ENCODE measurements at places on chromosomes 6 and 20.

- DNase-seq, result no peak
Observed at GRCh38 chr20:41365777-41366545, 657 bp downstream of the EMILIN3 start.

- DNase-seq, result no peak
Observed at GRCh38 chr20:35792740-35793139, 20.9 kb downstream of the PHF20 start.

DNA sequence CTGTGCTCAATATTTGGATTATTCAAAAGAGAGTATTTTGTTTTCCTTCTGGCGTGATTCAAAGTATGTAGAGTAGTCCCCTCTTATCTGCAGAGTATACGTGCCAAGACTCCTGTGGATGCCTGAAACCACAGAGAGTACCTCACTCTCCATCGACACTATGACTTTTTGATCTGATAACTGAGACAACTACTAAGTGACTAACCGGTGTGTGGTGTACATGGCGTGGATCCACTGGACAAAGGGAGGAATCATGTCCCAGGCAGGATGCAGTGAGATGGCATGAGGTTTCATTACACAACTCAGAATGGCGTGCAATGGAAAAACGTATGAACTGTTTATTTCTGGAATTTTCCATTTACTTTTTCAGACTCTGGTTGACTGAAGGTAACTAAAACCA lies 112.2 kb upstream of the PDE7B start:
- no peak for DNase-seq

GRCh38 chr20:21808863-21809664 lies 103.6 kb downstream of the PAX1 start:
- no peak for DNase-seq

GRCh38 chr6:94862112-94862511 lies 715.2 kb upstream of the MANEA start:
- no peak for DNase-seq

- peak; percentile 12 for DNase-seq
Observed at GRCh38 chr6:41505122-41506049, 40.8 kb upstream of the FOXP4 start.

DNA sequence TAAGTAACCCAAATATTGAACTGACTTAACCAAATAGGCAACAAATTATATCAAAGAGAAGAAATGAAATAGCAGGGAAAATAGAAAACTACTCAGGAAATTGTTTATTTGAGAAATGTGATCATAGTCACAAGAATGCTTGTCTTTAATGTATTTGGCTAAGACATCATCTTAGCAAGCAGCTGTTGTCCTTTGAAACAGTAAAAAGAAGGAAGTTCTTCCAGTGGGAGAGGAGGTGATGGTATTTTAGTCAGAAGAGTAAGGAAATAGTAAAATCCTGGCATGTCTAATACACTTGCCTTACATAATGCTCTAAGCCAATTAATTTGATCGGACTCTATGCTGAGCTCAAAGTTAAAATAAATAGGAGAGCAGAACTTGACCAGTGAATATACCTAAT lies 126.5 kb downstream of the EPM2A start:
- DNase-seq, result no peak

GRCh38 chr6:162068340-162068739 lies 659.2 kb downstream of the PRKN start:
- DNase-seq, result no peak

- DNase-seq, result no peak
Observed at GRCh38 chr6:89021629-89022028, 58.2 kb upstream of the RNGTT start.

DNA sequence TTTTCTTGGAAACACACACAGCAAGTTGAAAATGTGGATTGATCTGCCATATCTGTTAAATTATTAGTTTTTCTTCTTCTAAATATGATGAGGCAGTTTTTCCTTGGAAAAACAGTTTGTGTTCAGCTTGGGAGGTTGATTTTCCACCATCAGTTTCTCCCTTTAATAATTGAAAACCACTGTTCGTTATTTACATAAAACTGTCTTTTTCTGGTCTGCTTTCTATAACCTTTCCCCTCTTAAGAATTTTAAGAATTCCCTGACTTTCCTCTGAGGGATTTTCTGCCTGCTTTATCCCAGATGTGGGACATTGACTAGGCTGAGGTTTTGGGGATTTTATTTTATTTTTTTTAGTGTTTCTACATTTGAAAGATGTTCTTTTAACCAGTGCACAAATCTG lies 27.2 kb downstream of the DSE start:
- no peak for DNase-seq

Data from MV-4-11 (cell line).